Lower lobe of right lung (tissue), 2 donors: ENCODE measurements at places on chromosomes 6 and 20. TPM values are rescaled to one million over a fixed set of nuclear protein-coding genes. Genes with fewer than 3 reads are reported as not detected.

RSPH4A gene
- 5.6 TPM for total RNA-seq

IL20RA gene
- 10.9 TPM for total RNA-seq

BTN1A1 gene
- total RNA-seq = not detected

ADGRF4 gene
- not detected for total RNA-seq

NMBR gene
- total RNA-seq = not detected

HLA-F gene
- total RNA-seq = 176 TPM

HSPA12B gene
- 36.9 TPM for total RNA-seq

NRN1 gene
- 15.0 TPM for total RNA-seq

GMPR gene
- 22.5 TPM for total RNA-seq

GGTLC1 gene
- 57.2 TPM for total RNA-seq

NRSN2 gene
- total RNA-seq = 17.3 TPM

TLDC2 gene
- total RNA-seq = 1.3 TPM

SMIM26 gene
- 56.4 TPM for total RNA-seq

SLC17A2 gene
- not detected for total RNA-seq

GSTA2 gene
- 4.8 TPM for total RNA-seq

TAPBP gene
- total RNA-seq = 206 TPM

BIRC7 gene
- total RNA-seq = 15.9 TPM

SLC22A1 gene
- 2.6 TPM for total RNA-seq

ZBTB46 gene
- 9.9 TPM for total RNA-seq

SCRT2 gene
- total RNA-seq = not detected
